Activated CD4-positive, alpha-beta T cell treated with anti-CD3 and anti-CD28 coated beads, Interleukin-2, amount 50 U/mL, for 1 hour (primary cell): ENCODE measurements at places on chromosomes 2 and 18.

- no peak for DNase-seq
Measured at GRCh38 chr18:12599543-12599942, 58.4 kb downstream of the SPIRE1 start.

GRCh38 chr18:8480506-8481328 lies 128.5 kb upstream of the RAB12 start:
- no peak for DNase-seq

- DNase-seq: no peak
Measured at GRCh38 chr2:62010632-62011256, 105.3 kb downstream of the COMMD1 start.

DNA sequence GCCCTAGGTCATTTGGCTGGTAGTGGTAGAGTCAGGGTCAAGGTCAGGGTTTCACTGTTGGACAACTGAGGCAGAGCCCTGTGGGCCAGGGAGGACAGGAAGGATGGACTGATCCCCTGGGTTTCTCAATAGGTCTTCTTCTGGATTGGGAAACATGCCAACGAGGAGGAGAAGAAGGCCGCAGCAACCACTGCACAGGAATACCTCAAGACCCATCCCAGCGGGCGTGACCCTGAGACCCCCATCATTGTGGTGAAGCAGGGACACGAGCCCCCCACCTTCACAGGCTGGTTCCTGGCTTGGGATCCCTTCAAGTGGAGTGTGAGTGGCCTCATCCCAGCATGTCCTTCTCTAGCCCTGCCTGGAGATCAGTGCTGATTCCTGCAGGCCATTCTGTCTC lies 18.1 kb downstream of the VIL1 start:
- no peak for DNase-seq

DNA sequence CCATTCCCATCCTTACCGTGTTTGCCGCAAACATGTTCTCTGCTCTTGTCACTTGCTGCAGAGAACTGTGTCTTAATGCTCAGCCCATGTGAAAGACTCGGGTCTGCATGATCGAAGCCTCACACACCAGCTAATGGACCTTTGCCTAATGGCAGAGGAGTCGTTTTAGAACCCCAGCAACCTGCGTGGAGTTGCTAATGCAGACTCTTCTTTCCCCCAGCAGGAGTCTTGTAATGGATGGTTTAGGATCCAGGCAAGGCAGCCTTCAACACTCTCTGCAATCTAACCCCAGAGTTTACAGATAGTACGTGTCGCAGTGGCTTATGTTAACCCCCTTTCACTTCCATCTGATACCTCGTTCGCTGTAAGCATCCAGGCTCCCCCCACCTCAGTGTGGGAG lies 316.4 kb downstream of the AGAP1 start:
- DNase-seq: no peak

- peak; percentile 25 for DNase-seq
Measured at GRCh38 chr18:48996901-48997463, 46.2 kb upstream of the SMAD7 start.

- DNase-seq: no peak
Measured at GRCh38 chr2:157747695-157748370, 119.2 kb upstream of the ACVR1C start.

DNA sequence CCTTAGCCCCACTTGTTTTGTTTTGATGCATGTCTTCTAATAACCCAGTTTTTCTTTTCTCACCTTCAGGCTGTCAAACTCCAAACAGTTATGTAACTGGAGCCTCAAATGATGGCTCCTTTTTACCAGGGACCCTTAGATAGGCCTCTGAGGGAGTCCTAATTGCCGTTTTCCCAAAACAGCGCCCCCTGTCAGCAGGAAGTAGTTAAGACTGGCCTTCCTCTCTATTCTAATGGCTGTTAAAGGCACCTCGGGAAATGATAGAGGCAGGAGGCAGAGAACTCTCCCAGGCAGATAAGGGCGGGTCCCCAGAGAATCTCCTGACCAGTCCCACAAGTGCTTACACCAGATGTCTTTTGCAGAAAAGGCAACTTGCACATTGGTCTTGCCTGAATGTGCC lies 123.2 kb downstream of the KCNS3 start:
- DNase-seq: no peak

- DNase-seq: no peak
Measured at GRCh38 chr2:65367524-65367923, 64.9 kb downstream of the SPRED2 start.

- no peak for DNase-seq
Measured at GRCh38 chr18:34873986-34874580, 164.0 kb downstream of the DTNA start.

DNA sequence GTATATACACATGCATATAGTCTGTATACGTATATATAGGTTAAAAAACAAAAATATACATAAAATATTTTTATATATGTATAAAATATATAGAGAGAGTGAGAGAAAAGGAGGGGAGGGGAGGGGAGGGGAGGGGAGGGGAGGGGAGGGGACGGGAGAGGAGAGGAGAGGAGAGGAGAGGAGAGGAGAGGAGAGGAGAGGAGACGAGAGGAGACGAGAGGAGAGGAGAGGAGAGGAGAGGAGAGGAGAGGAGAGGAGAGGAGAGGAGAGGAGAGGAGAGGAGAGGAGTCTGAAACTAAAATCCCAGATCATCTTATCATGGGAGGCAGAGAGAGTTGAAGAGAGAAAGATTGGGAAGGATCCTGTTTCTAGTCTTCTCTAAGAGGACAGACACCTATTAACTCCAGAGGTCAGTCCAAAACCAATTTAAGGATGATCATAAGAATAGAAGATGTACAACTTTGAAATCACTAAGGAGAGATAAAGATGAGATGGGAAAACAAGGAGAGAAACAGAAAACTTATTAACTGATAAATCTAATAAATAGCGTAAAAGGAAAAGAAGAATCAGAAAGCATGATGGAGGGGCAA lies 195.4 kb downstream of the SRBD1 start:
- no peak for DNase-seq

- DNase-seq: no peak
Measured at GRCh38 chr2:68716604-68717304, 17.9 kb upstream of the ARHGAP25 start.

DNA sequence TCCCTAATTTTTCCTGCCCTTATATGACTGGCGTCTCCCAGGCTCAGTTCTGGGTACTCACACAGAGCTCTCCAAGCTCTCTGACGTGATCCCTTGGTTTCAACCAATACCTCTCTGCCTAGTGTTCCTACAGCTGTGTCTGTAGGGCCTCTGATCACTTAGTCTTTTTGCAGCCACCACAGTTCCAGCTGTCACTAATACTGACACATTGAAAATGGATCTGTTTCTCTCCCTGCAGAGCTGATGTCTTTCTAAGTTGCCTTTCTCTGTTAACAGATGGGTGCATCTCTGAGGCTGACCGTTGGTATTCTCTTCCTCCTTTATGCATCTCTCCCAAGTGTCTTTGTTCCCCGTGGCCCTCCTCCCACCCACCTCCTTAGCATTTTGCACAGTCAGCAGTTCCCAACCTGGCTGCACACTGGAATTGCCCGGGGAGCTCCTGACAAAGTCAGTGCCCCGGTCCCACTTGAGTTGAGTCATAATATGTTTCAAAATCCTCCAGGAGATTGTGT lies 62.5 kb downstream of the CERS6 start:
- no peak for DNase-seq

DNA sequence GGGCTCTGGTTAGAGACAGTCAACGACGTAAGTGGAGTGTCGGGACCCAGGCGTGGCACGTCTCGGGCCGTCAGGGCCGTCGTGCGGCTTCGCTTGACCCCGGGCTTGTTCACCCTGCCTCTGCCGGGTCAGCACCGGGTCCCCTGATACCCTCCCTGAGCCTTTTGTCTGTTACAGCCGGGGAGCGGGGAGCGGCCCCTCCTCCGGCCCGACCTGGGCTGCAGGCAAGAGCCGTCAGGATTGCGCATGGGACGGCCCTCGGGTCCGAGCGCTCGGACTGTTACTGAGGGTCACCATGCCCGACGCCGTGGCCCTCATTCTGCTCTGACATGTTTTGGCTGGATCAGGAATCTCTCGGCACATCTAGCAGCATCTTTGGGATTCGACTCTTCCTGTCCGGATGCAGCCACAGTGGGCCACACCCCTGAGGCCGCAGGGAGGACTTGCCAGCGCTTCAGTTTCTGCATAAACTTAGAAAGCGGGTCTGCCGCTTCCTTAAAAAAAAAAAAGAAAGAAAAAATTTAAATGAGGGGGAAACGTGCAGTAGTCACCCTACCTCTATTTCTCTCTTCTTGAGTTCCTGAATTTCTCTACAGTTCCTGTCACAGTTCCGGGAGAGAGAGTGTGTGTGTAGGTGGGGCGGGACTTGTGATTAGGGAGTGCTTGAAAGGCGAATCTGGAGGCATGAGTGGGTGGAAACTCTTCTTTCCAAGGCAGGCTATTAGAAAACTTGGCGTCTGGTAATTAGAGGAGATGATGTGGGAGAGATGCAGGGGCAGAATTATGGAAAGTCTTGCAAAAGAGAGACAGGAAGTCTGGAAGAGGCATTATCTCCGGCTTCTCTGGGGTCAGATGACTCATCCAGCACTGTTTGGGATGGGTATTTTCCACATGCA lies 909 bp downstream of the TMEM87B start:
- no peak for DNase-seq

DNA sequence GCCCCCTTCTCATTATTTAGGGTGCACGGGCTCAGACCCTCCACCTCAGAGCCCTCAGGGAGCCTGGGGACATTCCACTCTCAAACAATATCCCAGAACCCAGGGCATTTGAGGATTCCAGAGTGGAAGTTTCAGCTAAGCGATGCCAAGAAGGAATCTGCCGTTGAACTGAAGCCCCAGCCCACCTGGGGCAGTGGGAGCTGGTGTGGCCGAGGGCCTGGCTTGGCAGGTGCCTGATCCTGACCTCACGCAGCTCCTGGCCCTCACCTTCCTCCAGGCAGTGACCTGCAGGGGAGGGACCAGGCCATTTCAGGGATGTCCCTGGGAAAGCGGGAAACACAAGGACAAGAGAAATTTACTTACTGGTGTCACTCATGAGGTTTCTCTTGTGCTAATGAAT lies 58.2 kb downstream of the ACKR3 start:
- no peak for DNase-seq

DNA sequence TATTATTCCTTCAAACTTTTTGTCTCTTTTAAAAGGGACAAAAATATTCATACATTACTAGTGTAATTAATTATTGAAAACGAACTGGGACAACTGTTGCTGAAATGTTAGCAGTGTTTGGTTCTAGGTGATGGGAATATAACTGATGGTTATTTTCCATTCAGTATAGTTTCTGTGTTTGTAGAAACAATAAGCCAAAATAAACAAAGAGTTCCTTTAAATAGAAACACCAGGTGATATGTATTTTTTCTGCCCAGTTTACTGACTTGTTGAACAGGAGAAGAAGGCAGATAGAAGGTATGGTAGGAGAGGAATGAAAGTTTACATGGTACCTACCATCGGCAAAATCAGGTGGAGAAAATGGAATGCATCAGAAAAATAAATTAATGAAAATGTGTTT lies 74.2 kb downstream of the LYPD6B start:
- no peak for DNase-seq

DNA sequence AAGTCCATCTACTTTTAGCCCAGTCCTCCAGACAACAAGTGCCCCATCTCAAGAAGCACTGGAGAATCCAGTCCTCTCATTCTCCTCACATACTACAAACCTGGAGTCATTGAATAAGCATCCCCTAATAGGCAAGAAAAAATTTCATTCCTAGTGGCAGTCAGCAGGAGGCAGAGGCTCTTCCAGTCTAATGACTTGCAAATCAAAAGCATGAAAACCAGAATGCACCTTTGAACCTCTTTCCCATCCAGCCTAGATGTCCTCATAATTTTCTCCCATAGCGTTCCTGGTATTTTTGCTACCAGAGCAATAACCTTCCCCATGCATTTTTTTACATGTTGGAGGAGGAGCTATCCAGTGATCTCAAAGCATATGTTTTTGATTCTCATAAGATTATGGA lies 252.6 kb downstream of the TTC32 start:
- DNase-seq: no peak

DNA sequence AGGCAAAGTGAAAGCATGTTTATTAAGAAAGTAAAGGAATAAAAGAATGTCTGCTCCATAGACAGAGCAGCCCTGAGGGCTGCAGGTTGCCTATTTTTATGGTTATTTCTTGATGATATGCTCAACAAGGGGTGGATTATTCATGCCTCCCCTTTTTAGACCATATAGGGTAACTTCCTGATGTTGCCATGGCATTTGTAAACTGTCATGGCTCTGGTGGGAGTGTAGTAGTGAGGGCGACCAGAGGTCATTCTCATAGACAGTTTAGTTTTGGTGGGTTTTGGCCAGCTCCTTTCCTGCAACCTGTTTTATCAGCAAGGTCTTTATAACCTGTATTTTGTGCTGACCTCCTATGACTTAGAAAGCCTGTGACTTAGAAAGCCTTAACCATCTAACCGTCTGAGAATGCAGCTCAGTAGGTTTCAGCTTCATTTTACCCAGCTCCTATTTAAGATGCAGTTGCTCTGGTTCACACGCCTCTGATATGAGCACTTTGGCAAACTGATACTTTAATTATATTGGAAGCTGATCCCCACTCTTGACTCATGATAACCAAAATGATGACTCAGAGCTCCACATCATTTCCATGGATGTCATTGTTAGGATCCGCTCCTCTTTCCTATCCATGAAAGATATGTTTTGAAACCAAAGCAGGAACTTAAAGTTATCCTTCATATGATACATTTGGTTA lies 14.5 kb upstream of the ERMN start:
- no peak for DNase-seq

DNA sequence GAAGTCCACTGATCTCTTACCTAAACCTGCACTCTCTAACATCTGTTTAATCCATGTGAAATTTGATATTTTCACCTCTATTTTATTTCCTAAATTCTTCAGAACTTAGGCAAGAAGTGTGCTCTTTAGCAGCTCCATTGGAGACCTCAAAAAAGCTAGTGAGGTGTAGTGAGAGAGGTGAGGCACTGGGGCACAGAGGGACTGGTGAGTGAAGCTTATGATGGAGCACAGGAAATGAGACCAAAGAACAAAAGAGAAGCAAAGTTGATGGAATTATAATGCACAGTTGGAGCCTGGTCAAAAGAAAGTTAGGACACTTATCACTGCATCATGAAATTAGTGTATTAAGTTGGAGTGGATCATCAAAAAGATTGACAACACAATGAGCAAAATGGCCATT lies 1050.7 kb upstream of the NRXN1 start:
- DNase-seq: no peak

DNA sequence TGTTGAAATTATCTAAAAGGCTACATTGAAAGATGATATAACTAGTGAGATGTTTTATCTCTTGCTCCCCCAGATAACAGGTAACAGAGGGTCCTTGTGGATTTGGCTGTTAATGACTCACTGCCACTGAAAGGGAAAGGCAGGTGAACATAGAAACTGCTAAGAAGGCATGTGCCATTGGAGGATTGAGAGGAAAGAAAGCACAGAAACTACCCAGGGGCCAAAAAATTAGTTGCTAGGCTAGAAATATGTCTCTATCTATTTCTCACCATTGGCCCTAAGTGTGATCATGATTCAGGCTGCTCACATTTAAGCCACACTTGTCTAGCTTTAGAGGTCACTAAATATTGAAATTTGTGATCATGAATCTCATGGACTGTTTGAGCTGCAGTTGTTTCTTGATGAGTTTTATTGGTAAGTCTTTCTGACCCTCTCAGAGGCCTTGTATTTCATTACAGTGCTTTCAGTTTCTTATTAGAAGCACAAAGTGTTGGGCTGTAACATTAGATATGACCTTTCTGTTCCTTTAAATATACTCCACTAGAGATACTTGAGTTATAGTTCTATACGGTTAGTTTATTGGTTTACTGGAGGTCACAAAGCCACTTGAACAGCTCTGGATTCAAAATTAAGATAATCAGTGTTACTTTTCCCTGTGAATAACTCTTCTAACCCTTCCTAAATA lies 26.2 kb downstream of the NAB1 start:
- no peak for DNase-seq
